ENCODE measurements at places on chromosomes 1 and 21. TPM values are rescaled to one million over a fixed set of nuclear protein-coding genes. Genes with fewer than 3 reads are reported as not detected.

DNA sequence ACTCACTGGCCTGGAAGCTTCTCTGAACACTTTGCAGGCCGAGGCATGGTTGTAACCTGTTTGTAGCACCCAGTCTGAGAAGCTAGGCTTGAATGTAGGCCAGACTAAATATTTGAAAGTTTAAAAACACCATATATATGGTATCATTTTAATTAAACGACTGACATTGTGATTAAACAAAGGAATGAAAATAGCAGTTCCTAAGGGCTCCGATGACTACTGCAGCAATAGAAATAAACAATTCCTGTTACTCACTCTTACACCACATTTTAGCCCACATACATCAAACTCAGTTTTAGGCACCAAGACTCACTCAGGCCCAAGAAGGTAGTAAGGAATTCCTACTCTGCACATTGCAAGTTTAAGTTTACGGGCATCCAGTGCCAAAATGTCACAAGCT is 281.2 kb downstream of the AKT3 start:
- H3K4me3 ChIP-seq, result no peak overlapping the region
- no peak overlapping the region for H3K27ac ChIP-seq
- H3K4me1 ChIP-seq, result peaks cover 31% of the 10 kb centered on the region
- peaks cover 5% of the 10 kb centered on the region for H3K36me3 ChIP-seq

- peaks cover 38% of the 10 kb centered on the region for H3K4me1 ChIP-seq
- no peaks in the 10 kb centered on the region for H3K36me3 ChIP-seq
- no peaks in the 10 kb centered on the region for H3K27me3 ChIP-seq
- peak overlapping the region; percentile 97 for H3K27ac ChIP-seq
- ATAC-seq, result peak; percentile 95
- H3K4me3 ChIP-seq, result no peak overlapping the region
These were observed 79.0 kb downstream of the SLC45A1 start for GRCh38 chr1:8396786-8397406.

DNA sequence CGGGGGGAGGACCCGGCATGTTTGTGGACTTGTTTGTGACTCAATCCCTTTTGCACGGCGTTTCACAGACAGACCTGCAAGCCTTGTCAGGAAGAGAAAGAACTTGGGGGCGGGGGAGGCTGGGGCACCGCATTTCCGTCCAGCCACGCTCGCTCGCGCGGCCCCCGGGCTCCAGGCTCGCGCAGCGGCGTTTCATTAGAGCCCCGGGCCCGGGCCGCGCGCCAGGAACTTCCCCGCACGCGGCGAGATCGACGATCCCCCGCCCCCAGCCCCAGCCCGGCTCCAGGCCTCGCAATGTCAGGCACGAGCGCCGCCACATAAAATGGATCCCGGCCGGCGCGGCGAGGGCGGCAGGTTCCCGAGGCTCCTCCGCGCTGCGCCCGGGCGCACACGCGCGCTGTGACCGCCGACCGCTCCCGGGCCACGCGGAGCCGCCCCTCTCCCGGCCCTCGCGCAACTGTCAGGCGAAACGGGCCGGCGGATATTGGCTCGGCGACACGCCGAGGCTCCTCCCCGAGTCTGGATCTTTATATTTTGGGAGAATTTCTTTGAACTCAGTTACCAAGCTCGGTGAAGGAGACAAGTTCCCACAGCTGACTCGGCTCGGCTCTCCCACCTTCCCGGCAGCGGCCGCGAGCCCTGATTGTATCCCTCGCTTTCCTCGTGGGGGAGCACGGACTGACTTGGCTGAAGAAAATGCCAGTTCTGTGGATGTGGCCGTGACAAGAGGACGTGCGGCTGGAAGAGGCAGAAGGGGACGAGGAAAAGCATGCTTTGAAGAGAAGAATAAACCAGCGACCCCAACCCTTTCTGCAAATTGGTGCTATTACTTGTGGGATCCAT is at the start of gene KIF26B:
Gene KIF26B (plus strand): TSS at position 557 of the 843 bp plus-strand sequence. CDS start 440 bp downstream, outside the sequence.
- peaks cover 45% of the 10 kb centered on the region for H3K4me1 ChIP-seq
- no peaks in the 10 kb centered on the region for H3K36me3 ChIP-seq
- ATAC-seq, result no peak
- peaks cover 64% of the 10 kb centered on the region for H3K27me3 ChIP-seq

DNA sequence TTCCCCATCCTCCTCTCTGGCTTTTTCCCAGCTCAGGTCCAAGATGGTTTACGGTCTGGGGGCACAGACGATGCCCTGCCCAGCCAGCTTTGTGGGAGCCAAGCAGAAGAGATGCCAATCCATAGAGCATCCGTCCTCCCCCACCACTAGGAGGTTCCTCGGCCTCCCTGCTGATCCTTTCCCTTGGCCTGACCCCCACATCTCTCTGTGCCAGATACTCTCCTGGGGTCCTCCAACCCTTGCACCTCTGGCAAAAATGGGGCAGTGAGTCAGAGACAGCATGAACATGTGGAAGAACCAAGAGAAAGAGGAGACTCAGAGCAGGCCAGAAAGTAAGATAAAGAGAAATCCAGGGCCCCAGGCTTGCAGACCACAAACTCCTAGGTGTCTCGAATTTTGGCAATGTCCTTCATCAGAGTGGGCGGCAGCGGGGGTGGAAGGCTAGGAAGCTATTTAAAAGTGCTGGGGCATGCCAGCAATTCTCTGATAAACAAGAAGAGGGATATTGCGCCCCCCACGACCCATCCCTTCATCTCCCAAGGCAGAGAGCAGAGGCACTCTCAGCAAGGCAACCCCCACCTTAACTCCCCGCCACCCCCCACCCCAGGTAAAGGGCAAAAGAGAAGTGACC is 11.4 kb downstream of the BLACAT1 start:
- no peaks in the 10 kb centered on the region for H3K36me3 ChIP-seq
- H3K27me3 ChIP-seq, result peaks cover 4% of the 10 kb centered on the region
- H3K4me3 ChIP-seq, result peak overlapping the region; percentile 39
- H3K4me1 ChIP-seq, result no peaks in the 10 kb centered on the region
- ATAC-seq, result no peak

- H3K4me3 ChIP-seq, result no peak overlapping the region
- no peaks in the 10 kb centered on the region for H3K4me1 ChIP-seq
- H3K36me3 ChIP-seq, result no peaks in the 10 kb centered on the region
- H3K27me3 ChIP-seq, result peaks cover 74% of the 10 kb centered on the region
- no peak for ATAC-seq
These were observed 542.8 kb downstream of the PTPRU start for GRCh38 chr1:29779146-29779545.

DNA sequence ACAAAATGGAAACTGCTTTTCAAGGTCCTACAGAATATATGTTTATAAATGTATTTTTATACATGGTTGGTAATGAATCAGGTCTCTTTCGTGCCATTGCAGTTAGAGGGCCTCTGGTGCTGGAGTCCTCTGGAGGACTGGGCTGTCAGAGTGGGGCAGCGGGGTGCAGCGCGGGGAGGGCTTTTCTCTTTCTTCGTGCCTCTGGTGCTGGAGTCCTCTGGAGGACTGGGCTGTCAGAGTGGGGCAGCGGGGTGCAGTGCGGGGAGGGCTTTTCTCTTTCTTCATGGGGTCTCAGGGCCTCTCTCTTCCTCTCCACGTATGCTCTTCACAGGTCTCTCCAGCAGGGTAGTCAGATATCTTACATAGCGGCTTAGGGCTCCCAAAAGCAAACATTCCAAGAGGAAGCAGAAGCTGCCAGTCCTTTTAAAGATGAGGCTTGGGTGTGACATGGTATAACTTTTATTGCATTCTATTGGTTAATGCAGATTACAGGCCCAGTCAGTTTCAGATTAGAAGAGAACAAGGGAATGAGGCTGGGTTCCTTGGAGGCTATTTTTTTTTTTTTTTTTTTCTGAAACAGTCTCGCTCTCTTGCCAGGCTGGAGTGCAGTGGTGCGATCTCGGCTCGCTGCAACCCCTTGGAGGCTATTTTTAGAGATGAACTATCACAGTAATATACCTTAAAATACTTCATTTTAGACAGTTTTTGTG is 13.1 kb downstream of the SDCCAG8 start:
- H3K4me1 ChIP-seq, result peaks cover 51% of the 10 kb centered on the region
- no peaks in the 10 kb centered on the region for H3K27me3 ChIP-seq
- H3K27ac ChIP-seq, result peak overlapping the region; percentile 17
- H3K4me3 ChIP-seq, result no peak overlapping the region
- ATAC-seq, result no peak

Gene FAM20B
- total RNA-seq, result 76.6 TPM

DNA sequence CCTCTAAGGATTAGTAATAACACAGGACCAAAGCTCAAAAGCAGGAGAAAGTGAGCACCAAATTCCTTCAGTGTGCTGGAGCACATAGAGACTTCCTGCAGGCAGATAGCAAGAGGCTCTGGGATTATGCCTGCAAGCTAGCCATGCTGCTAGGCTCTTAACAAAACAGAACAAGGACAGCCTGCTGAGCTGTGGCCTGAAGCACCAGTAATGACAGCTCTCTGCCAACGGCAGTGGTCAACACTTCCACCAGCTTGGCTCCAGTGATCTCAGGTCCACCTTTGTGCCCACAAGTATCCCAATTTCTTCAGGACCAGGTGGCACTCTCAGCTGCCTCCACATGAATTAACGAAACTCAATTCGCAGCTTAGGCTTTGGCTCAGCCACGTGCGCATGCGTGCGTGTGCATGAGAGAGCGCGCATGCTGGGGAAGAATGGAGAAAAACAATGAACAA is 64.2 kb downstream of the SLC45A1 start:
- H3K27ac ChIP-seq, result peak overlapping the region; percentile 88
- peaks cover 26% of the 10 kb centered on the region for H3K4me1 ChIP-seq
- no peaks in the 10 kb centered on the region for H3K27me3 ChIP-seq
- no peaks in the 10 kb centered on the region for H3K36me3 ChIP-seq

GRCh38 chr1:236403905-236404696 is 10.0 kb downstream of the EDARADD start:
- H3K4me1 ChIP-seq, result no peaks in the 10 kb centered on the region
- H3K27me3 ChIP-seq, result peaks cover 17% of the 10 kb centered on the region
- H3K27ac ChIP-seq, result no peak overlapping the region
- no peak overlapping the region for H3K4me3 ChIP-seq

Gene ACTL8
- not detected for total RNA-seq

Gene RHOU
- 16.3 TPM for total RNA-seq

DNA sequence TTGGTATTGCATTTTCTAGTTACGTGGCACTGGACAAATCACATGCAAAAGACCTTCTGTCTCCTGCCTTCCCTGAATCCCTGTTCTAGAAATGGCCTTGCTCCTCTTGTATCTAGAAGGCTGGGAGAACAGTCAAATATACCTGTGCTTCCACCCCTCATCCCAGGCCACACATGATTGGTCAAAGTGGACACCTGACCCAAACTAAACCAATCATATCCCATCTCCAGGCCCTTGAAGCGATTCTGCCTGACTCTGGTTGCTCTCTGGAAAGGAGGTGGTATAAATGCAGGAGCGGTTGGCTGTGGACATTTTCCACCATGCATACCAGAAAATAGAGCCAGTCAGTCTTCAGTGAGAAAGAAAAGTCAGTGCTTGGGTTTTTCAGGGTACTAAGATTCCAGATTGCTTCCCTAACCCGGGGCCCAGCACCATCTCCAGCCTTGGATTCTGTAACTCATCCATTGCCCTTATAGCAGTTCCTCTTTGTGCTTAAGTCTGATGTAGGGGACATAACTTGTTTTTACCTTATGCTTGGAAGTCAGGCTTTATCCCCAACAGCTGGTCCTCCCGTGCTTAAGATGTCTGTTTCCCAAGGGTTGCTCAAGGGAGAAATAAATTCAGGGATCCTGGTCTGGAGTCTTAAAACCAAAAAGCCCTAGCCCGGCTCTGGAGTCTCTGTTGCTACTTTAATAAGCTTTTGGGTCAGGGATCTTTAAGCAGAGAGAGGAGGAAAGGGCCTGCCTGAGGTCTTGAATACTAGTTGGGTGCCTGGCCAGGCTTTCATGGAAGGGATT is 7.7 kb upstream of the PHC2 start:
- H3K4me1 ChIP-seq, result no peaks in the 10 kb centered on the region
- no peak overlapping the region for H3K4me3 ChIP-seq
- H3K27me3 ChIP-seq, result no peaks in the 10 kb centered on the region

All from gastroesophageal sphincter (tissue), 4 donors.